Stimulated activated CD8-positive, alpha-beta memory T cell treated with anti-CD3 and anti-CD28 coated beads, Interleukin-4, amount 100 ng/mL, for 24 hours (primary cell): ENCODE measurements at places on chromosomes 6 and 20.

- no peak for DNase-seq
Observed at GRCh38 chr20:43939762-43940121, 25.1 kb downstream of the TOX2 start.

GRCh38 chr6:108831104-108831503 lies 17.1 kb upstream of the ARMC2 start:
- DNase-seq = no peak

DNA sequence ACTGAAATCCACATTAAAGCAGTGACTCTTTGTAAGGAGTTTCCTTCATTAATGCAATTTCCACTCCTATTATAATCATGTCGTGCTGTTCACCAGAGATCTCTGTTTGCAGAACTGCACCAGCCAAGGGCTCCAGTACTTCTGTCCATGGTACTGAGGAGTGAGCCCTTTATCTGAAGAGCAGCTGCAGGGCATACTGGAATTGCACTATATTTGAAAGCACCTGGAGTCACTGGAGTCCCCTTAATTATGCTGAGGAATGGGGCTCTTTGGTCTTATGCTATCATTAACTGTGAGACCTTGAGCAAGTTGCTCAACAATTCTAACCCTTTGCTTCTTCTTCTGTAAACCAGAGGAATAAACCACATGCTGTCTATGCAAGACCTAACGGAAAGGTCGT lies 61.7 kb upstream of the NUP153 start:
- no peak for DNase-seq

GRCh38 chr6:37761554-37762271 lies 57.8 kb upstream of the ZFAND3 start:
- no peak for DNase-seq

GRCh38 chr6:103769431-103769830 lies 1090.3 kb downstream of the HACE1 start:
- DNase-seq = no peak

DNA sequence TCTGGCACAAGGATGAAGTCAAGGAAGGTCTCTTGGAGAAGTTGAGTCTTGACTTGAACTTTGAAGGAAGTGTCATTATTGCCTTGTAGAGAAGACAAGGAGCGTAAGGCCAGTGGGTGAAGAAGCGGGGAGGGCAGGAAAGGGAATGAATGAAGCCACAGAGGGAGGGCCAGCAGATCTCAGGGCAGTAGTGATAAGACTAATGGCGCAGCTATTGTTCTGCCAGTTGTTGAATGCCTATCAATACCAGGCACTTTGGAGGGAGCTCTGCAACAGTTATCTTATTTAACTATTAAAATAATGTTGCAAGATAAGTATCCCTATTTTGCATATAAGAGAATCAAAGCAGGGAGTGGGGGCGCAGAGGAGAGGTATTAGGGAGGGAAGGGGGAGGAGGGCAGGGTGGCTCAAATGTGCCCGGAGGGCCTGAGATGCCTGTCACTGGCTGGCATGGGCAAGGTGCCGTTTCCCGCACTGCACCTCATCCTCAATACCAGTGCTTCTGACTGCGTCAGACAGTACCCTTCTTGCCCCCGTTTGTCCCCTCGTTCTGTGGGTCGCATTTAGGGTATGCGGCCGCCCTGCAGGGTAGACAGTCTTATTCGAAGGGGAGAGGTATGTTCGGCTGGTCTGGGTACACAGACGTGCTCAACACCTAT lies 109.8 kb downstream of the ZDHHC14 start:
- no peak for DNase-seq

DNA sequence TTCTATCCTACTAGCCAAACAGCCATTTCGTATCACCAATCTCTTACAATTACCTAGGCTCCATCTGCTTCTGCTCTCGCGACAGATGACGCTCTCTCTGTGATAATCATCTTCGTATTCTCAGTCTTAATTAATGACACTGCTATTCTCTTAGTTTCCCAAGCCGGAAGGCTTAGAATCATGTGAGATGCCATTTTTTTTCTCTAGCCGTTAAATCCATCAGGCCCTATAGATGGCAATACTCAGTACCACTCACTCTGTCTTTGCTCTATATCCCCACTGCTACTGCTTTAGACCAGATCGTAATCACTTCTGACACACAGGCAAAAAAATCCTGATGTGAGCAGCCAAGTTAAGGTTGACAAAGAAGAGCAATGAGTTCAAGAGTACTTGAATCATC lies 2.1 kb upstream of the THEMIS start:
- no peak for DNase-seq

DNA sequence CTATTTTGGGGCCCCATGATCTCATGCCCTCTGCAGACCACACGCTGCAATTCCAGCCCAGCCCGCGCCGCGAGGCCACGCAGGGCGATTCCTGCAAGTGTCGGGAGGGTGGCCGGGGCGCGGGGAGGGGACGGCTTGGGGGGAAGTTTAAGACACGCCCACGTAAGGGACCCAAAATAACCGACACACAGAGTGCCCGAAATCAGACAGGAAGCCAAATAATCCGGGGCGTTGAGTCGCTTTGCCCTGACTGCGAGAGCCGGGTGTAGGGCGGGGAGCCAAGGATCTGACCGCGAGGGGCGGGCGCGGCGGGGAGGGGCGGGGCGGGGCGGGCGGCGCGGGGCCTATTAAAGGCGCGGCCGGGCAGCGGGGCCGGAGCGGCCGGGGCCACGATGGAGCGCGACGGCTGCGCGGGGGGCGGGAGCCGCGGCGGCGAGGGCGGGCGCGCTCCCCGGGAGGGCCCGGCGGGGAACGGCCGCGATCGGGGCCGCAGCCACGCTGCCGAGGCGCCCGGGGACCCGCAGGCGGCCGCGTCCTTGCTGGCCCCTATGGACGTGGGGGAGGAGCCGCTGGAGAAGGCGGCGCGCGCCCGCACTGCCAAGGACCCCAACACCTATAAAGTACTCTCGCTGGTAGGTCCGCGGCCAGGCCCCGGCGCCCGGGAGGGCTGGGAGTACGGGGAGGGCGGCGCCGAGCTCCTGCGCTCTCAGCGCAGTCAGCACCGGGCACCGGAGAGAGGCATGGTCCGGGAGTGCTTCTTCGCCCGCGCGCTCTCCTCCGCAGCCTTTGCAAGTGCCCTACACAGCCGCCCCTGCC lies at the start of gene ENPP1:
Gene ENPP1 (plus strand): TSS at position 377 of the 816 bp plus-strand sequence. CDS start 16 bp downstream, at position 393.
- DNase-seq = peak; percentile 35

DNA sequence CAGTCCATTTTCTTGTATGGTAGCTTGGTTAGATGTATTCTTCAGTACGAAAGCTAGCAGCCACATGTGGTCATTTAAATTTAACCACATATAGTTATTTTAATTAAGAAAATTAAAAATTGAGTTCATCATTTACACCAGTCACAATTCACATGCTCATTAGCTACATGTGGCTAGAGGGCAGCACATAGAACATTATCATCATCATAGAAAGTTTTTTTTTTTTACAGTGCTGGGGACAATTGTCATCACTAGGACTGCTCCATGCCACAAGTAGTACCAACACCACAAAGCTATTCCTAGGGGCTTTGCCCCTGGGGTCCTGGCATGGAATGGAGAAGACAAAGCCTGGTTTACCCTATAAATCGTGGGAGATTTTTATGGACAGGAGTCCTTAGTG lies 30.5 kb downstream of the PLCB4 start:
- no peak for DNase-seq

GRCh38 chr6:125670568-125670967 lies 78.9 kb upstream of the HEY2 start:
- DNase-seq = no peak

DNA sequence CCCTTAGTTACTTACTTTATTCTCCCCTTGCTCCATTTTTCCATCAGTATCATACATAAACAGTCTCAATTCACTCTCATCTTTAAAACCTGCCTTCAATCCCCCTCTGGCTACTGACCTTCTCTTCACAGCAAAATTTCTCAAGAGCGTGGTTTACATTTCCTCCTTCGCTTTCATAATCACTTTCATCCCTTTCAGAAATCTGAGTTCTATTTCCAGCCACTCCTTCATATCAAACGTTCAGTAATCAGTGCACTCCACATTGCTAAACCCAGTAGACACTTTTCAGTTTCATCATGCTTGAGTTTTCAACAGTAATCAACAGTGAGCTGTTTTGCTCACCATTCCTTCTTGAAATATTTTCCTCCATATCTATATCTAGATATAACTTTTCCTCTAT lies 176.7 kb upstream of the HSF2 start:
- no peak for DNase-seq

GRCh38 chr6:44665683-44666082 lies 278.2 kb downstream of the CDC5L start:
- no peak for DNase-seq

DNA sequence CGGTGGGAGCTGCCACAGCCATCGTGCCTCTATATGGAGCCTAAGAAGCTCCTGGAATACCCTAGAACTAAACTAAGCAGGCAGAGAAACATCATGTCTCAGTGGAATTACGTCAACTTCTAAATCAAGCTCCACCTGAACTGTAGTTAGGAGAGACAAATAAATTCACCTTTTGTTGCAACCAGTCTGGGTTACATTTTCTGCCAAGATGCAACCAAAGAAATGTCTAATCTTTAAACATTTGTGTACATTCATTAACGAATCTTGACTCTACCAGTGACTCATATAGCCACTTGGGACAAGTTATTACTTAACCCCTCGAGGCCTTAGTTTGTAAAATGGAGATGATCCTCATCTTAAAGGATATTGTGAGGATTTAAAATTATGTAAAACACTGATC lies 8.9 kb downstream of the PTPRK start:
- DNase-seq = no peak

DNA sequence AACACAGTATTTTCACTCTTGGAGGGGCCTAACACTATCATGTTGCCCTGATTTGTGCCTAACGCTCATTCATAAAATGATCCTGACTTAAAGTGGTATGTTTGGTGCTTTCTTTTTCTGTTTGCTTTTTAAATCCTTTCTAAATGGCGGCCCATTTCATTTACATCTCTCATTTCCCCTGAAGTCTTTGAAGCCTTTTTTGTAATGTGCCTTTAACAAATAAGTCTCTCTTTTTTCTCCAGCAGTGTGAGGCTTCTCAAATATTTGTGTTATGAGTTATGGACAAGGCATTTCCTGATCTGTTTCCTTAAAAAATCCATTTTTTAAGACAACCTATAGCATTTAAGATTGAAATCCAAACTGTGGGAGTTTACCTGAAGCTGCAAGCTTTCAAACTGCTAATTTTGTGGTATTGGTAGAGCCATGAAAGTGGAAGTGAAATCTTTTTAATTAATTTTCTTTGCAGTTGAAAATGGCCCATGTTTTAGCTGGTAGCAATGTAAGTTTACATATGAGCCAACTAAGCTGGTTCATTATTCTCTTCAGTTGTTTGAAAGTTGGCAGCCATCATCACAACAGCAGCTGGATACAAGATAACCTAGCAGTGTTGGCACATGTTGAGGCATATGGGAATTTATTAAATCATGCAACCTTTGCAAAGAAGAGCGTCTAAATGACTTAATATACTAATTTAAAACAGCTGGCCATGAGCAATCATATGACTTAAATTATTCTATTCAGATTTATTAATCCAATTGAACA lies 469.7 kb downstream of the CDKAL1 start:
- no peak for DNase-seq

DNA sequence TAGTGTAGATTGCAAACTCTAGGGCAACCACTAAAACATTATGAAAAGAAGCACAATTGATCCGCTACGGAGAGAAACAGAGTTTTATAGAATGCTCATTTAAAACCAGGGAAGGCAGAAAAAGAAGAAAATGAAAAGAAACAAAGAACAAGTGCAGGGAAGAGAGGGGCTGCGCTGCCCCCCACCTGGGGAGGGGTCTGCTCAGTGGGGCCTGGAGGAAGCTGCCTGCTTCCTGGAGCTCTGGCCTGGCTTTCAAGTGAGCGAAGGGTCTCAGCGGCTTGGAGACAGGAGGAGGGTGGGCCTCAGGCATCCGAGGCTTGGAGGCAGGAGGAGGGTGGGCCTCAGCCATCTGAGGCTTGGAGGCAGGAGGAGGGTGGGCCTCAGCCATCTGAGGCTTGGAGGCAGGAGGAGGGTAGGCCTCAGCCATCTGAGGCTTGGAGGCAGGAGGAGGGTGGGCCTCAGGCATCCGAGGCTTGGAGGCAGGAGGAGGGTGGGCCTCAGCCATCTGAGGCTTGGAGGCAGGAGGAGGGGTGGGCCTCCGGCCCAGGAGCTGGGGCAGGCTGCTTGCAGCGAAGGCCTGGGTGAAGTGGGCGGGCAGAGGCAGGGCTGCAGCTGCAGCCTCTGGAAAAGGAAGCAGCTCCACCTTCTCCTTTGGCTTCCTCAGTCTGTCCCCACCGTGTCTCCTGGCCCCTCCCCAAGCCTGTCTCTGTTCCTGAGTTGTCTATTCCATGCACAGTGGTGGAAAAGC lies 406.3 kb downstream of the TAF4 start:
- DNase-seq = no peak

GRCh38 chr6:137162692-137163306 lies 10.6 kb downstream of the IL22RA2 start:
- DNase-seq = no peak

- DNase-seq = no peak
Observed at GRCh38 chr6:78942446-78942845, 75.1 kb downstream of the IRAK1BP1 start.

- DNase-seq = no peak
Observed at GRCh38 chr6:118581489-118581959, 33.4 kb downstream of the PLN start.

- peak; percentile 7 for DNase-seq
Observed at GRCh38 chr6:11416936-11417576, 120.5 kb upstream of the TMEM170B start.

GRCh38 chr6:158328952-158329351 lies 16.7 kb downstream of the TULP4 start:
- no peak for DNase-seq

DNA sequence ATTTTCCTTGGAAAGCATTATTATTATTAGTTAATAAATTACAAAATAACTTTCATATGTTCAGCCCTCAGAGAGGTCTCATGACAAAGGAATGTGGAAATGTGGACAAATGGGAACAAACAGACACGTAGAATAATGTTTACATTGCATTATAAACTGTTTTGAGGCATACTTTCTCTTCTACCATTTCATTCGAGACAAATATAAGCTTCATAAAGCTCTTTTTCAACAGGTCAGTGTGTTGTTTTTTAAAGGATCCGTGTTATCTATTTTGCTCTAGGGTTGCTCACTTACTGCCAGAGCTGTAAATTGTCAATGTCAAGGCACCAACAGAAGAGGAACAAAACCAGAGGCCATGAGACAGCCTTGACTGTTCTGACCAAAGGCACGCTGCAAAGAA lies 256.8 kb downstream of the PHACTR1 start:
- DNase-seq = no peak

DNA sequence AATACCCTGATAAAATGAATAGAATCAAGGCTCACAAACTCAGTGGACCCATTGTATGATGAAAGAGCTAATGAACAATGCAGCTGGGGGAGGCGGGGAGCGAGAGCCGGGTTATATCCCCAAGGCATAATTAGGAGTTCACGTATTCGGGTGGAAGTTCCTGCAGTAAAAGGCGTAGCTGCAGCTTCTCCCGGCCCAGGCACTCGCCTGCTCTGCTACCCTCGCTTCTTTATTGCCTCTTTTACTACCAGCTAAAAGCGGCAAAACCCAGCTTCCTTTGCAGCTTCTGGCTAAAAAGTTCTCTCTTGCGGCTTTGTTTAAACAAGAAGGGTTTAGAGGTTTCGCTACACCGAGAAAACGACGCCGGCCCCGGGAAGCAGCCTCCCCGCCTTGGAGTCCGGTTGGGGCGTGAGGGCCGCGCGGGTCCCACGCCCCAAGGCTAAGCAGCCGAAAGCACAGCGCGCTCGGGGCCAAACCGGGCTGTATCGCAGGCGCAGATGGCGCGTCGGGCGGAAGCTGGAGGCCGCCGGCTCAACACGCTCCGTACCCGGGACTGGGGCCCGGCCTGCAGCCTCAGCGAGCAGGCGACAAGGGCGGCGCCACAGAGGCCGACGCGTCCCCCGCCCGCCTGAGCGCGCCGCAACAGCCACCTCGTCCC lies 1.6 kb downstream of the ZBTB2 start:
- no peak for DNase-seq

GRCh38 chr6:116616737-116617053 lies 416 bp downstream of the RSPH4A start:
- DNase-seq = no peak
